ENCODE measurements at places on chromosomes 6 and 20.

DNA sequence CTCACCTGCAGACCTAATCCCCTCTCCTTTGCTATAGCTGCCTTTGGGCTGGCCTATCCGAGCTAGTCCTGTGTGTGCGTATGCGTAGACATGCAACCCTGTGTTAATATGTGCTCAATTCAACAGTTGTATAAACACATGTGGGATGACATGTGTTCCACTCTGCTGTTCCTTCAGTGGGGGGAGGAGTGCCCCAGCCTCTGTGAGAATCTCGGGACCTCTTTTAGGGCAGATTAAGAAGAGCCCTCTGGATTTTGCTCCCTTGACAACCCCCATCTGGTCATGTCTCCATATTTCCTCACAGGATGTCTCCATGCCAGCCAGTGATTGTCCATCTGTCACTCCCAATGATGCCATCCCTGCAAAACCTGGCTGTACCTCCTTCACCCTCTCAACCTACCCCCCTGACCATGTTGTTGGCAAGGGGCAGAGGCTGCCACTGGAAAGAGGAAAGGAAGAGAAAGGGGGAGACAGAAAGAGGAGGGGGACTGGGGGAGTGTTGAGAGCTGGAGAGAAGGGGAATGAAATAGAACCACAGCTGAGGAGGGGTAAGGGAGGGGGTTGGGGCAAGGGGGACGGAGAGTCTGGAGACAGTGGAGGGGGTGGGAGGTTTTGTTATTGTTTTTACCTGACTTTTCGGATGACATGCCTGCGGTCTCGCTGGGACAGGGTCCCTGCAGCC lies 417 bp downstream of the PRRT1 start:
- no peak for DNase-seq

DNA sequence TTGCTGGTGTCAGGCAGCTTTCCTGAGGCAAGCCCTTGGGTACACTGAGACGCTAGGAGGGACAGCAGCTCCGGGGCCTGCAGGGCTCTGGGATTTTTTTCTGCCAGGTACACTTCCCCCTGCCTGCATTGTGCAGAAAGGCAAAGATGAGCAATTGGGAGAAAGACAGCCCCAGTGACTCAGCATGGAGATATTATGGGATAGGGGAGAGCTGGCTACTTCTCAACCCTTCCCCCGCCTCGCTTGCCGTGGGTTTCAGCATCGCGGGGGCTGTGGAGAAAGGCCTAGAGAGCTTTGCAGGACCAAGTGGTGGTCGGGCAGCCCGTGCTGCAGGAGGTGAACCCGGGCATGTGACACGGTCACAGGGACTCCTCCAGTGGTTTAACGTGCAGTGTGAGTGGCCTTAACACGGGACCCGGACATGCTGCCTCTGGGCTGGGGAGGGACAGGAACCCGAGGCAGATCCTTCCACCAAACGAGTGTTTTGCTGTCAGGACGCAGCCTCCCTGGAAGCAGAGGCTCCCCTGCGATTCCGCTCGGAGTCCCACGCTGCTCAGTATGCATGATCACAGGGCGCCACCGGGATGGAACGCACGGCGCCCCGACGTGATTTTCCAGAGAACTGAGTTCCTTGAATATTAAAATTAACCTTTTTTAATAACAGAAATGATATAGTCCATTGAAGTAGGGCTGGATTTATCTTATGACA lies 139.9 kb downstream of the CDH4 start:
- DNase-seq: no peak

DNA sequence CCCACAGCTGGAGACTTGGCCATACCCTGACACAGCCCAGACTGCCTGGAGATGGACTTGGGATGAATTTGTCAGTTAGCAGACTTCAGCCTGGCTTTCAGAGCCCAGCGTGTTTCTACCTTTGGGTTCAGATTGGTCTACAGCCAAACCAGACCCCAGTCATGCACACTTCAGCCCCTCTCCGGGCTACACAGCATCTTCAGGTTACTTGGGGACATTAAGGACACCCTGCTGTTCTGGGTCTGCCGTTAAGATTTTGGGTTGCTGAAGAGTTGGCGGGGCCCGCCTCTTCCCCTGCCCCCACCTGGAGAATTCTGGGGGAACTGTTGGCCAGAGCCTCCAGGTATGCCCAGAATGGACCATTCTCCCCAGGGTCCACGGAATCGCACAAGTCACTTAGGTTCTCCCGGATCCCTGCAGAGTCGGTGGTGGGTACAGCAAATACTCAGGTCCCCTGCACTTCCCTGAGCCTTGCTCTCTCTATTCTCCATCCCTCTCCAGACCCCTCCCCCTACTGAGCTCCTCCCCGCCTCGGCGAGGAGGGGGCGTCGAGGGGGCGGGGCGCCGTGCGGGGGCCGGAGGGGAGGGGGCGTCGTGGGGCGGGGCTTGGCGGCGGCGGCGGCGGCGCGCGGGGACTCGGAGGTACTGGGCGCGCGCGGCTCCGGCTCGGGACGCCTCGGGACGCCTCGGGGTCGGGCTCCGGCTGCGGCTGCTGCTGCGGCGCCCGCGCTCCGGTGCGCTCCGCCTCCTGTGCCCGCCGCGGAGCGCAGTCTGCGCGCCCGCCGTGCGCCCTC lies at the start of gene PTK7:
PTK7 (plus strand) TSS at position 645 of the 794 bp plus-strand sequence. CDS start 175 bp downstream, outside the sequence.
- no peak for DNase-seq

DNA sequence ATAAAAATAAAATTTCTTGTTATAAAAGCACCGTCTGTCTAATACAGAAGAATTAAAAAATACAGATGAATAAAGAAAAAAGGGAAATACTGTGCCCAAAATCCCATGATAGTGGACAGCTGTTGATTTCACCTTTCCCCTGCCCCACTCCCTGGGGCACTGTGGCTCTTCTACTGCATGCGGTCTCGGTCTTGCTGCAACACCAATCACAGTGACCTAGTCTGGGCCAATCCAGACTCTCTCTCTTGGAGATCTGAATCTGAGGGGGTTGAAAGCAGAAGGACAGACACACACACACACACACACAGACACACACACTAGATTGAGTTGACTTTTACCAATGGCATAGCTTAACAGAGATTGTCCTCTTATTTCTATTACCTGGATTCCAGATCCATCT lies 70.5 kb upstream of the FYN start:
- DNase-seq: no peak

DNA sequence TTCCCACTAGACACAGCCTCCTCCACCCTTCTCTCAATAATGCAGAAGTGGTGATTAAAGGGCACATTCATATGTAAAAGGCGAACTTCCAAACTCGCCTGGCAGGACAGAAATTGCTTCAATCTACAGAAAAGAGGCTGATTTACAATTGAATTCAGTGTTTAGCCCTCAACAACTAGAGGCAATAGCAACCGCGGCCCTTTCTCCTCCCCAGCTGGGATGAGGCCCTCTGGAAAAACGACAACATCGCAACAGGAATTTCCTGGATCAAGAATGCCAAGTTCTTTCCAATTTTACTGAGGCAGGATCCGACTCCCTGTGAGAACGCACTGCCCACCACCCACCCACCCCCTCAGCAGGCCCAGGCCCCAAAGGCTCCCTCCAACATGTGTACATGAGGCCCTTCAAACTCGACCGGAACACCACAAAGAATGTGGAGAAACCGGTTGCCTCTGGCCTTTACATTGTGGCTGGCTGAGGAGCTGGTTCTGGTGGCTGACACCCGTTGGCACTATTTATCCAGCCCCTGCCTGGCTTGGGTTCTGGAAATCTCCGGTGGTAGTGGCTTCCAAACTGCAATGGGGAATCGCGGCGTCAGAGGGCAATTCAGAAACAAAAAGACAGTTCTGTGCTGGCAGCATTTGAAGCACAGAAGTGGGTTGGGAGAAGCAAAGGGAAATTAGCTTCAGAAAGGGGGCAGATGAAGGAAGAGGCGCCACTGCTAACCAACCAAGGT lies 36.8 kb downstream of the ZMYND8 start:
- no peak for DNase-seq

GRCh38 chr6:136426627-136427377 lies 123.4 kb downstream of the MAP7 start:
- DNase-seq: no peak

- DNase-seq: no peak
Measured at GRCh38 chr20:16530201-16530681, 43.0 kb downstream of the KIF16B start.

- DNase-seq: no peak
Measured at GRCh38 chr6:35027807-35028206, 113.3 kb downstream of the TCP11 start.

- no peak for DNase-seq
Measured at GRCh38 chr20:63457737-63458136, 14.7 kb downstream of the KCNQ2 start.

- DNase-seq: no peak
Measured at GRCh38 chr6:168601546-168601945, 160.6 kb downstream of the SMOC2 start.

DNA sequence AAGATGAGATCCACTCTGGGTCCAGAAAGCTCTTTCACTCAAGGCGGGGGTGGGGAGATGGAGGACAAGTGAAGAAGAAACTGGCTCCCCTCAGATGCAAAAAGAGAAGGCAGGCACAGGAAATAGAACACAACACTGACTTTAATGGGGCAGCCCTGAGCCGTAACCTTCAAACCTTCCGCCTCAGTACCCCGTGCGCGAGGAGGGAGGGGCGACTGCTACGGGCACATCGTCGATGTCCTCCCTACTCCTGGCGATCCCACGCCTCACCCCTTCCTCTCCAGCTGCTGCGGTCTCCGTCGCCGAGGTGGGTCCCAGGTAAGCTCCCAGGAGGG lies 3.9 kb downstream of the SPEF1 start:
- DNase-seq: no peak

GRCh38 chr6:48893048-48893447 lies 570.0 kb downstream of the MMUT start:
- no peak for DNase-seq

- no peak for DNase-seq
Measured at GRCh38 chr6:122363769-122364483, 35.5 kb upstream of the HSF2 start.

DNA sequence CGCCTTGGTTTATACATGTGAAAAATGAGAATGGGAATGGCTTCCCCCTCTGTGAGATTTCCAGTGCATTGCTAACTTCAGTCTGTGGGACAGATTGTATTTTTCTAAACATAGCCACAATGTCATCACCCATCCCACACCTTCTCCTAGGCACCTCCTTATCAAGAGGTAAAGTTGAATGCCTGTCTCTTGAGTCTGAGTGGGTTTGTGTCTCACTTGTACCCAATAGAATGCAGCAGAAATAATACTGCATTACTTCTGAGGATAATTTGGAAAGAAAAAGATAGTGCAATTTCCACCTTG lies 27.9 kb downstream of the RIN2 start:
- DNase-seq: no peak

- no peak for DNase-seq
Measured at GRCh38 chr20:17621229-17621968, 51.5 kb downstream of the DSTN start.

DNA sequence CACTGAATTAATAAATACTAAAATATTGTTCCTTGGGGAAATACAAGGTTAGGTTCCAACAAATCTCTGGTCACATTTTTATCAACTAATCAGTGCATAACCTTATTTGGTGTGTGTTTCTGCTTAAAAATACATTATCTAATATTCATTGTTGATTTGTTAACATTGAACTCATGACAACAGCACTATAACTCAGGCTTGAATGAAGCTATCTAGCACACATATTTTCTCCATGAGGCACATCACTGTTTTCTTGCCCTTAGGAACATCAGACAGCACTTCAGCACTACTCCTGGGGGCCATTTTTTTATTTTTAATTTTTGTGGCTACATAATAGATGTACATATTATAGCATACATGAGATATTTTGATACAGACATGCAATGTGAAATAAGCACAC lies 277.2 kb upstream of the NT5E start:
- DNase-seq: no peak

DNA sequence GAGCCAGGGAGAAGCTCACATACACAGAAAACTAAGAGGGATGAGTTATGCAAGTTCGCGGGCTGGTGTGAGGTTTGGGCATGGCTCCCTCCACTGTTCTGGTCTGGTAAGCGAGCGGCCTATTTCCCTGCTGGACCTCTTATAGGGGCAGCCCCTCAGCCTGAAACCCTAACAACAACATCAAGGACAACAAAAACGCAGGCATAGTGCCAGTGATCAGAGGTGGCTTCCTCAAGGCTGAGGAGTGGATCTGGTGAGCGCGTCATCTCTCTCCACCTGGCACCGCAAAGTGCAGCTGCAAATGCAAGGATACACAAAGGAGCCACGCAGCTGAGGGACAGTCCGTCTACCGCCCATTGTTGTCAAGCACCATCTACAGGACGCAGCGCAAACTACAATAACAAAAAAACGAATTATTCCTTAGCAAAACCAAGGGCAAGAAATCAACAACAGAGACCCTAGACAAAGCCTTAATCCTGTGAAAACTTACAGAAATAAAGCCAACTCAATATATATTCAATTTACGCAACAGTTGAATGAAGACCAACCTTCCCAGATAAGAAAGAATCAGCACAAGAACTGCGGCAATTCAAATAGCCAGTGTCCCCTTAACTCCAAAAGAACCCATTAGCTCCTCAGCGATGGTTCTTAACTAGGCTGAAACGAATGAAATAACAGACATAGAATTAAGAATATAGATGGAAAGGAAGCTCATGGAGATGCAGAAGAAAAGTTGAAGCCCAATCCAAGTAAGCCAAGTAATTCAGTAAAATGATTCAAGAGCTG lies 9.2 kb upstream of the DEFB110 start:
- DNase-seq: no peak

DNA sequence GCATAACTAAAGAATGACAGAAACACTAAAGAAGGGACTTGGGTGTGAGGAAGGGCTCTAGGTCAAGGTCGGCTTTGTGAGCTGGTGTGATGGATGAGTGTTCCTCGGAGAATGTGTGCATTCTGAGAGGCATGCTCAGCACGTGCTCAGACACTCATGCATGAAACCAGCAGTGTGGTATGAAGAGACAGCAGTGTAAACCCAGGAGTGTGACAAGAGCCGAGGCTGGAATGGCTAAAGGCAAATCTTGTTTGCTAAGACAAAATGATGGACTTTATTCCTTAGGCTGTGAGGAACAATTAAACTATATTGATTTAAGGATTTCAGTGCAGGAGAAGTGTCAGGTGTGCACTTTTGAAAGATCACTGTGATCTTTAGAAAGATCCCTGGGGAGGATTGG lies 107.4 kb upstream of the MAP7 start:
- no peak for DNase-seq

DNA sequence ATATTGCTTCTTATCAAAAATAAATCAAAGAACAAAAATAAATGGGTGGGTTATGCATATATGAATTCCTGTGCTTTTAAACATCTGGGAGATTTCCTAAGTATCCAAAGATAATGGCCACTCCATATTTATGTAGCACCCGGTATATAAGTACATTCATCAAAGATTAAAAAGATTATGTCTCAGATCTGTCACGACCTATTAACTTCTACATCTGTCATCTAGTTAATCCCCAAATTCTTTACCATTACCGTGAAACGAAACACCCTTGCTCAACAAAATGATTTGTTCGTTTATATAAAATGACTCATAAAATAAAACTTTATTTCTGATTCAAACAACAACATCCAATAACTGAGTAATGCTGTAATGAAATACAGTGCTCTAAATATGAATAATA lies 64.8 kb upstream of the FOXQ1 start:
- DNase-seq: no peak
